ENCODE measurements at places on chromosomes 7 and 10. TPM values are rescaled to one million over a fixed set of nuclear protein-coding genes. Genes with fewer than 3 reads are reported as not detected.
A peak's percentile ranks its signal among the peaks of the same experiment; 100 is the strongest.

DNA sequence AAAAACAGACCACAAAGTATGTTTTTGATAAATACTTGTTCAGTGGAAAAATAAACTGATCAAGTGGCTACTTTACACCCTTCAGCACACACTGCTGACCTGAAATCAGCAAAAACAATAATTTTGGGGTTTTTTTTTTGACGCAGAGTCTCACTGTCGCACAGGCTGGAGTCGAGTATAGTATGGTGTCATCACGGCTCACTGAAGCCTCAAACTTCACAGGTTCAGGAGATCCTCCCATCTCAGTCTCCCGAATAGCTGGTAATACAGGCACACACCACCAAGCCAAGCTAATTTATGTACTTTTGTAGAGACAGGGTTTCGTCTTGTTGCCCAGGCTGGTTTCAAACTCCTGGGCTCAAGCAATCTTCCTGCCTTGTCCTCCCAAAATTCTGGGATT lies 30.6 kb downstream of the TARP start:
- no peak for DNase-seq

DNA sequence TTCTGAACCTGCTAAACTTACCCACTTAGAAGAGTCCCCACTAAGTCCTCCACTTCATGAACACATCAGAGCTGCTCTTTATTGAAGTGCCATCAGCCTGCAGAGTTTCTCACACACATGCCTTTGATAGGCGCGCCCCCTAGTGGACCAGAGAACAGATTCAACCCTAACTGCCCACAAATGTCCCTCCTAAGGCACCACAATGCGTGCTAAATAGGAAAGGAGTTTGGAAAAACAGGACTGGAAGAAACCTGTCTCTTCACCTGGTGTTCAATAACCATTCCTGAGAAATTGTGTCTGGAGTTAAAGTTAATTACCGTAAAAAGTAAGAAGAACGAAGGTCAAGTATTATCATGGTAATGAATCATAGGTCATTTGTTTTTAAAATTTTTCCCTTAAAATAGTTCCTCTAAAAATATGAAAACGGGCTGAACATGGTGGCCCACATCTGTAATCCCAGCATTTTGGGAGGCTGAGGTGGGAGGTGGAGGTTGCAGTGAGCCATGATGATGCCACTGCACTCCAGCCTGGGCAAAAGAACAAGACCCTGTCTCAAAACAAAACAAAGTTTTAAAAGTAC lies 249.7 kb downstream of the ELMO1 start:
- DNase-seq: peak; percentile 83

GRCh38 chr7:44881610-44882009 lies 3.7 kb downstream of the PURB start:
- DNase-seq: no peak

DNA sequence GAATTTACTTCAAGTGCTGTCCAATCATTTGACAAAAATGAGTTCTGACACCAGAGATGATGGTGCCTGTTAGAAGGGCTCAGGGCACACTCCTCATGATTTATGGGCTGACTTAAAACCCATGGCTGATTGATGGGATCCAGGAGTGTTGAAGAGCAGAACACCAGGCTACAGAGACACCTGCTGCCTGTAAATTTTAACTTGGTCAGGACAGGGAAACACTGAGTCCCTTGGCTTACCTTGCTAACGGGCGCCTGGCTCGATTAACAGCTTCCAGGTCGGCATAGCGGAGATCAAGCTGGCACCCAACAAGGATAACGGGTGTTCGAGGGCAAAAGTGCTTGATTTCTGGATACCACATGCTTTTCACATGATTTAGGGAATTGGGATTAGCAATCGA lies 51.4 kb downstream of the RHOBTB1 start:
- DNase-seq: no peak

DNA sequence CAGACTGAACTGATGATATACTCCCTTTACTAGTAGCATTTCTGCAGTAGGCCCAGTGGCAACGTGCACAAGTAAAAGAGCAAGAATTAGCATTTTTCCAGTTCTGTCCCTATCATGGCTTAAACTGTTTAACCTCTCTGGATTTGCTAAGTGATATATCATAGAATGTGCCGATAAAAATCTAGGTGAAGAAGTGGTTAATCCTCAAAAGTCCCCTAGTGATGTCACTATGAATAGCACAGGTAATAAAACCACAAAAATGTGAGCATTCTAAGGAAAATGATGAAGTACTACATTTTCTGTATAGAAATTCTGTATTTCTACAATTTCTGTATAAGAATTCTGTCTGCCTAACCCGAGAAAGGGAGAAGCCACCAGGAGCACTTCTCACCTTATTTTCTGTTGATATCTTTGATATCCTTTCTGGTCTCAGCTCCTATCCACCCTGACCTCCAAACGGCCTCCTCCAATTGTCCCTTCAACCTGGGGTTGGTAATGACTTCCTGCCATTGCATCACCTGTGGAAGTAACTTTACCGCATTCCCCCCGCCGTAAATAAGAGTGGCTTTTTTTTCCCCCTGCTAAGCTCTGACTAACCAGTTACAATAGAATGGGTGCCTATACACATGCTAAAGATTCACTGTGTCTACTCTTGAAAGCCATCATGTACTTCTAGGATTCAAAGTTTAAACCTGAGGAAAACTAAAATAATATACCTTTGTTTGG lies 155.9 kb upstream of the ASAH2 start:
- no peak for DNase-seq

Gene IFIT1
- polyA plus RNA-seq: 40.9 TPM

GRCh38 chr7:5426226-5426475 lies 2.5 kb upstream of the TNRC18 start:
- DNase-seq: peak; percentile 66

- DNase-seq: no peak
Observed at GRCh38 chr10:36048236-36048635, 406.1 kb upstream of the FZD8 start.

GRCh38 chr7:158945519-158945918 lies 89.2 kb downstream of the DYNC2I1 start:
- DNase-seq: no peak

DNA sequence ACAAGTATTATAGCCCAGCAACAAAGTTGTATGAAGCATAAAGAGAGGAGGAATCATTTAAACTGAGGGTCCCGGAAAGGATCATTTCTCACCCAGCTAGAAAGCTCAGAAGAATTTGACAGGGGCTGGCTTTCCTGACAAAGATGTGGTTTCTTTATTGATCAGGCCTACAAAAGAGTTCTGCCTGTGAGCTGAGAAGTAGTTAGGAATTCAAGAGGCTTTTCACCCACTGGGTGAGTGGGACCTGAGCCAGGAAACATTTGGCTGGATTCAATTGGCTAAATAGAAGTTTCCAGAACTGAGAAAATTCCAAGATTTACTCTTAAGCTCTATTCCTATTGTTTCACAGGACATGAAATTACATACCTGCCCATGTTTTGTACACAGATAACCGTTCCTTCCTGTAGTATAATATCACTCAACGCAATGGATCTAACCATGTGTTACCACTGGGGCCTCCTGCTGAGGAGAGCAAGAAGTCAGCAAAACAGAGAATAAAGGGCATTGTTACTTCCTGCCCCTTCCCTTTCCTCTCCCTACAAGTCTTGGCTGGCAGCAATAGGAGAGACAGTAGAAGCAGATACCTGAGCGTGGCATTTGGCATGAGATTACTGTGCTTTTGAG lies 53.9 kb upstream of the PAPSS2 start:
- DNase-seq: no peak

DNA sequence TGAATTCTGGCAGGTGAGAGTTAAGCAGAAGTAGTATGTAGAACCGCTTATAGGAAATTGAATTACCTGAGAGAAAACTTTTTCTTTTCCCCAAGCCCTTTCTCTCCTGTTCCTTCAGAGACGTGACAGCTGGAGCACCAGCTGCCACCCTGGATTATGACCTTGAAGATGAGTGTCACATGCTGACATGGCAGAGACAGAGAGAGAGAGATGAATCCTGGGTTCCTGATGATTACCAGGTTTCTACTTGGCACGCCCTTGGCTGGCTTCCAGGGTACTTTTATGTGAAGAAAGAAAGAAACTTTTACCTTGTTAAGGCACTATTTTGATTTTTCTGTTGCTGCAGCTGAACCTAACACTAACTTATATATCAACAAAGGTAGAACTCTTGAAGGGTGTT lies 99.9 kb downstream of the GPR26 start:
- no peak for DNase-seq

GRCh38 chr10:124211921-124212320 lies 118.5 kb upstream of the CHST15 start:
- no peak for DNase-seq

Measured in kidney (tissue), 22 donors.